AG08395 (cell line): ENCODE measurements at places on chromosomes 16 and 17.

DNA sequence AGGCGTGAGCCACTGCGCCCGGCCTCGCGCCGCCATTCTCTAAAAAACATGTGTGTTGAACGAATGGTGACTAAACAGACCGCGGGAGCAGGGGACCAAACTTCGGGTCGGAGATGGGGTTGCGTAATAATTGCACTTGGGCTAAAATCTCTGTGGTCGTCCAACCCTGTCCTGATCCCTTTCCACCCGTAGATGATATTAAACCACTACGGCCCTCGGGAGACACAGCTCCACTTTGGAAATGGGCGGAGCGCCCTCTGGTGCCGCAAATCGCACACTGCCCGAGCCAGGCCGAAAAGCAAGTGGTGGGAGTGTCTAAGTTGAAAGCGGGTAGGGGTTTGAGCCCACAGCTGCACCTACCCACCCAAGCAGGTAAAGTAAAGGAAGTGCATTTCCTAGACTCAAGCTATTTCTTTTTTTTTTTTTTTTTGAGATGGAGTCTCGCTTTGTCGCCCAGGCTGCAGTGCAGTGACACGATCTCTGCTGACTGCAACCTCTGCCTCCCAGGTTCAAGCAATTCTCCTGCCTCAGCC, 17.0 kb downstream of the CAVIN1 start:
- DNase-seq = peak; percentile 68

DNA sequence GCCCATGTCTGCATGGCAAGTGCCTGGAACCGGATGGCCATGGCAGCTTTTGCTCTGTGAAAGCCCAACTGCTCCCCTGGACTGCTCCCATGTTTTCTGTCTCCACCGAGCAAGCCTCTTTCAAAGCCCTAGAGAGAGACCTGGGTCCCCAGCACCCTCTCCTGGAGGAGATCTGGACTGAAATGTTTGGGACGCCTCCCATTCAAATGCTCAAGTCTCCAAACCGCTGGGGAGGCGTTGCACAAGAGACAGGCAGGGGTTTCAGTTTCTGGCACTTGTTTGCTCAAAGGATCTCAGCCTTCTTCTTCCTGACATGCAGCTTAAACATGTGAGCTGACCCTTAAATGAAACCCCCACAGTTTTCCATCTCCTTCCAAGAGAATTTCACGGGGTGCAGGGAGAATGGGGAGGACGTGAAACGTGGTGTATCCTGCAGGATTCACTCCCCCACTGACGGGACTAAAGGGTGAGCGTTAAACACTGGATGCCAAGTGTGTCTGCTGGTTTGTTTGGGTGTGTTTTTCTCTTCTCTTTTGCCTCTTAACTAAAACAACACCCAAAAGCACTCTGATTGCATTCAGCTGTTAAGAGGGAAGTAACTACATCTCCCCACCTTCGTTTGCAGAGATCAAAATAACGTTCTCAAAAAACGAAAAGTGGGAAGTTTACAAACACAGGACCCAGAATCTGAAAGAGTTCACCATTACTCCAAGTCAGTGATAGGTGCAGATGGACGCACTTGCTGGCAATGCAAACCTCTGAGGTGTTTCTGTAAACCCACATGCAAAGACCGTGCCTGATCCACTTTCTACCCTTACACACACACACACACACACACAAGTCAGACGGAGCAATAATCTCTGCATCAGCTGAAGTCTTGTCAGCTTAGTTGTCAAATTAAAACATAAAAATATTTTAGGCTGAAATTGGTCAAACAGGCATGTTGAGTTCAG, 256.9 kb downstream of the C16orf95 start:
- DNase-seq = no peak

- no peak for DNase-seq
Observed at GRCh38 chr16:83568345-83568744, 239.4 kb upstream of the HSBP1 start.

- DNase-seq = no peak
Observed at GRCh38 chr17:20105539-20106280, 96.6 kb downstream of the SPECC1 start.

DNA sequence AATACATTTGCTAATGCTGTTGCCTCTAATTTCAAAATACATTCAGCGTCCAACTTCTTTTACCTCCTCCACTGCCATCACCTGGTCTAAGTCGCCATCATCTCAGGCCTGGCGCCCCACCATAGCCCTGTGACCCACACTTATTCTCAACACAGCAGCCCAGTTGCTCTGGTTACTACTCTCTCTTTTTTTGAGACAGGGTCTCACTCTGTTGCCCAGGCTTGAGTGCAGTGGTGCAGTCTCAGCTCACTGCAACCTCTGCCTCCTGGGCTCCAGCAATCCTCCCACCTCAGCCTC, 7.5 kb upstream of the NKD1 start:
- no peak for DNase-seq
